ENCODE measurements at places on chromosomes 5 and 9.

DNA sequence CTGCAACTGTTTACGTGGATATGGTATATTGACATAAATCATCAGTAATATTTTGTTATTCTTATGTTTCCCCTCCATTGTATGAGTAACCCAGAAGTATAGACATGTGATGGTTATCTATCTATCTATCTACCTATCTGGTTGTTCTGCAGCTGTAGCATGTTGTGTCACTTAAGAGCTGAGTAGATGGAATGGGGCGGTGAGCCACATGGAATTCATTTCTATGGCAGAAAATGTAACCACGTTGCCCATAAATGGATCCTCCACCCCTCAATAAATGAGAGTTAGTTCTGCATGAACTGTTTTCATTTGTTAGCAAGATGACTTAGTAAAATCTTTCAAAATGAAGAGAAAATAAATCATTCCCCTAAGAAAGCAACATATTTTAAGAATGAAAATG lies 553.2 kb downstream of the MAT2B start:
- no peak overlapping the region for H3K4me3 ChIP-seq
- H3K36me3 ChIP-seq = no peaks in the 10 kb centered on the region
- H3K4me1 ChIP-seq = no peaks in the 10 kb centered on the region
- no peak overlapping the region for H3K27ac ChIP-seq

DNA sequence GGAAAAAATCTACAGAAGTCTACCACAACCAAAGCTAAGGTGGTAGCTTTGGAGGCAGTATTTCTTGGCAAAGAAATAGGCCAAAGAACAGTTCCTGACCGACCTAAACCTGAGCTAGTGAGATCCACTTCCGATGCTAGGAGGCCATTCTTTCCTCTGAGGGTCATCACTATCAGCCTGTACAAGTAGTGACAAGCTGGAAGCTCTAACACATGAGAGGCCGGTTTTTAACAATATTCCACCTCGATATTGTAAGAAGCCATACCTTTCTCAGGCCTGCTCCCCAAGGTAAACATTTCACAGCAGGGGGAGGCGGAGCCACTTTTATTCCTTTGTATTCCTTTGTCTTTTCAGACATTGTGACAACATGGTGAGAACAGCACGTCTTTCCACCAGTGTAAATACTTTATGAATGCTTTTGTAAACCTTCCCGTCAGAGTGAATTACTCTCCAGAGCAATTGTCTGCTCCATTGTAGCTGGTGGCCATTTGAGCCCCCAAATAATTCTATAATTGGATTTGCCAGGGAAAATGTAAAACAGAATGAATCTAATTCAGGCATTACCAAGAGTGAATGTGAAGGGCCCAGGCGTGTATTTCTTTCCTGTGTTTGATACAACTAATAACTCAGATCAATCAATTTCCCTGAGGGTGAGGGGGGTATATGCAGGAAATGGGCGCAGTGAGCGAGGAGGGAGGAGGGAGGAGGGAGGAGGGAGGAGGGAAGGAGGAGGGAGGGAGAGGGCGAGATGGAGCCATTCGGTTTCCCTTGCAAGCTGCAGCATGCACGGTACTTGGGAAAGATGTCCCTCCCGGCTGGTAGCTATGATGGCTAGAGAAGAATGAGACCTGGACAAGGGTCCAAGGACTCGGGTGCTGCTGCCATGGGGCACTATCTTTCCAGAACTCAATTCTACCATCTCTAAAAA lies 166.6 kb downstream of the CDK5RAP2 start:
- H3K4me1 ChIP-seq = no peaks in the 10 kb centered on the region
- no peak overlapping the region for H3K4me3 ChIP-seq
- no peak for DNase-seq

GRCh38 chr9:26311463-26311995 lies 581.1 kb downstream of the CAAP1 start:
- H3K36me3 ChIP-seq = no peaks in the 10 kb centered on the region
- no peaks in the 10 kb centered on the region for H3K4me1 ChIP-seq
- no peaks in the 10 kb centered on the region for H3K27me3 ChIP-seq
- no peak overlapping the region for H3K27ac ChIP-seq

- H3K27me3 ChIP-seq = no peaks in the 10 kb centered on the region
- no peaks in the 10 kb centered on the region for H3K36me3 ChIP-seq
- H3K4me1 ChIP-seq = peaks cover 27% of the 10 kb centered on the region
- peak; percentile 94 for DNase-seq
- peak overlapping the region; percentile 94 for H3K27ac ChIP-seq
- H3K4me3 ChIP-seq = peak overlapping the region; percentile 85
Observed at GRCh38 chr9:12775679-12776512, 1.1 kb downstream of the LURAP1L start.

DNA sequence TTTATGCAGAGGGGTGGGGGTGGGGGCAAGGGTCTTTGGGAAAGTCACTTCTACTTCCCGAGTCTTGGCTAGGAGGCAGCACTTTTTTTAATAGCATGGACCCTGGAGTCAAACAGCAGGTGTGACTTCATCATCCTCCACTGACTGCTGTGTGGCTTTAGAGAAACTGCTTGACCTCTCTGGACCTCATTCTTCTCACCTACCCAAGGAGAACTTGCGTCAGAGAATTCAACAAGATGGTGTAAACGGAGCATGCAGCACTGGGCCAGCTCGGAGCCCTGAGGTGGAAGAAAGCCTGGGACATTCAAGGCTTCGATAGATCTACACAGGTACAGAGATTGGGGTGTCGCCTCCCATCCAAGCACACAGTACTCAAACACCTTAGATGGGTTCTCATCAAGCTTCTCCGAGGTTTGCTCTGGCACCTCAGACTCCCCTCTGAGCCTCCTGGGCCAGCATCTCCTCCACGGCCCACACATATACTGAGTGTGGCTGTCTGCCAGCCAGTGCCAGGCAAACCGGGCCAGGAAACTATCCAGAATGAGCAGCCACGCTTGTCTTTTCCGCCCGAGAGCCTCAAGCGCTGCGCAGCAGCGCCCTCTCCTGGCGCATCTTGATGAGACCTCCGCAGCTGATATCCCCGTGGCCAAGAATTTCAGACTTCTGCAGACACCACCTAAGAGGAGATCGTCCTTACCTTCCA lies 4.6 kb upstream of the SLC25A48 start:
- peaks cover 5% of the 10 kb centered on the region for H3K4me1 ChIP-seq
- H3K36me3 ChIP-seq = no peaks in the 10 kb centered on the region
- no peaks in the 10 kb centered on the region for H3K27me3 ChIP-seq
- DNase-seq = peak; percentile 69

GRCh38 chr9:132857031-132857430 lies 21.1 kb downstream of the AK8 start:
- H3K27ac ChIP-seq = peak overlapping the region; percentile 60
- no peak overlapping the region for H3K4me3 ChIP-seq
- DNase-seq = peak; percentile 92
- no peaks in the 10 kb centered on the region for H3K36me3 ChIP-seq

DNA sequence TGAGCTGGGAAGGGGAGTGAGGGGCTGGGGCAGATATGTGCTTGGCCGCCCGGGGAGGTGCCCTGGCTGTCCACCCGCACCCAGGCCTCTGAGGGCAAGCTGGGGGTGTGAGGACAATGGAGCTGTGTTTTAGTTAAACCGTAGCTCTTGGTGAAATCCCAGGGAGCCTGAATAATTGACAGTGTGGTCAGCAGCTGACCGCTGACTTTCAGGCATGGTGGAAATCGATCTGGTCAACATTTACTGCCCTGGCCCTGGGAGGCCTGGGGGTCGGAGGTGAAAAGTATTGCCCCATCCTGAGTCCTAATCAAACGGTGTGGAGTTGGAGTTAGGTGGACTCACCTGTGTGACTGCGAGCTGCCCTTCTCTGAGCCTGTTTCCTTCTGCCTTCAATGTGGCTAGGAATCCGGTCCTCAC lies 31.2 kb upstream of the CRB2 start:
- DNase-seq = no peak
- H3K4me1 ChIP-seq = peaks cover 13% of the 10 kb centered on the region
- no peaks in the 10 kb centered on the region for H3K27me3 ChIP-seq
- H3K36me3 ChIP-seq = no peaks in the 10 kb centered on the region
- no peak overlapping the region for H3K27ac ChIP-seq
- no peak overlapping the region for H3K4me3 ChIP-seq

All from vagina (tissue), 2 donors.